Pancreas (tissue), 10 donors: ENCODE measurements at places on chromosomes 13 and 19.

GRCh38 chr19:41920882-41921576 is 7.2 kb downstream of the ERFL start:
- DNase-seq, result peak; percentile 51

GRCh38 chr19:46659151-46660007 is 1.6 kb downstream of the DACT3 start:
- DNase-seq, result peak; percentile 34

- no peak for DNase-seq
Observed at GRCh38 chr13:44768239-44768638, 192.1 kb upstream of the TSC22D1 start.

DNA sequence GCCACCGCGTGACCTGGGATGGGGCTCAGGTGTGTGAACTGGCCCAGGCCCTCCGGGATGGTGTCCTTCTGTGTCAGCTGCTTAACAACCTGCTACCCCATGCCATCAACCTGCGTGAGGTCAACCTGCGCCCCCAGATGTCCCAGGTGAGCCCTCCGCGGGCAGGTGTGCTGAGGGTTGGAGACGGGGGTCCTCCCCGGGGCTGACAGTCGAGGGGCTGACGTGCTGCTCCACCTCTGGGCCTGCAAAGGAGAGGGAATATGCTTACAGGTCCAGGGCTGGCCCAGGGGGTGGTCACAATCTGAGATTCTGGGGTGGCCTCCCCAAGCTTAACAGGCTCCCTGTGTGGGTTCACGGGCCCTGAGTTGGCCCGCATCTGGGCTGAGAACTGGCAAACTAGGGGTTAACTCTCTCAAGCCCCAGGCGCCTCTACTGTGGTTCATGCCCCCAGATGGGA is 386 bp downstream of the VAV1 start:
- no peak for DNase-seq

DNA sequence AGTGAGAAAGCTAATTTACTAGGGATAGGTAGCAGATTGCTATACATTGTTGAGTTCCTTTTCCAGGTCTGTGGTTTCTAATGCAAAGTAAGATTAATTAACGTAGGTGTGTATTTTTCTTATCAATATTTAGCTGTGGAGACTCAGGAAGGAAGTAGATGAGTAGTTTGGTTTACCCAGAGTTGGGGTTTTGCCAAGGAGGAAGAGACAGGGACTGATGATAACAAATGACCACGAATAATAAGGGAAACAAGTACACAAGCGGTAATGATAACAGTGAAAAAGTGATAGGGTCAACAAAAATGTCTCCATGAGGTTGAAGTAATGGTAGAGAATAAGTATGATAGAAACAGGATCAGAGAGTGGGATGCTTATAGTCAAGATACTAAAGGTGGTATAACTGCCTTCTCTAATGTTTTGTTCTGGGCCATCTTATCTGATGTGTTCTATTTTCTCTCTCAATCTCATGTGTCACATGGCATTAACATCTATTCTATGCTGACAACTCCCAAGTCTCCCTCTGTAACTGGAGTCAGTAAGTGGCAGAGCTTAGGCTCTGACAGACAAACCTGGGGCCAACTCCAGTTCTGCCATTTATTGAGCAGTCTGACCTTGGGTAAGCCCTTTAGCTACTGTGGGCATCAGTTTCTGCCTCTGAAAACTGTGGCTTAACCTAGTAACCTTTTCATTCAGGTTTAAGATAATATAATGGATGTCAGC is 8.8 kb downstream of the OBI1 start:
- DNase-seq, result no peak

- no peak for DNase-seq
Observed at GRCh38 chr13:50898338-50898737, 11.3 kb upstream of the RNASEH2B start.

DNA sequence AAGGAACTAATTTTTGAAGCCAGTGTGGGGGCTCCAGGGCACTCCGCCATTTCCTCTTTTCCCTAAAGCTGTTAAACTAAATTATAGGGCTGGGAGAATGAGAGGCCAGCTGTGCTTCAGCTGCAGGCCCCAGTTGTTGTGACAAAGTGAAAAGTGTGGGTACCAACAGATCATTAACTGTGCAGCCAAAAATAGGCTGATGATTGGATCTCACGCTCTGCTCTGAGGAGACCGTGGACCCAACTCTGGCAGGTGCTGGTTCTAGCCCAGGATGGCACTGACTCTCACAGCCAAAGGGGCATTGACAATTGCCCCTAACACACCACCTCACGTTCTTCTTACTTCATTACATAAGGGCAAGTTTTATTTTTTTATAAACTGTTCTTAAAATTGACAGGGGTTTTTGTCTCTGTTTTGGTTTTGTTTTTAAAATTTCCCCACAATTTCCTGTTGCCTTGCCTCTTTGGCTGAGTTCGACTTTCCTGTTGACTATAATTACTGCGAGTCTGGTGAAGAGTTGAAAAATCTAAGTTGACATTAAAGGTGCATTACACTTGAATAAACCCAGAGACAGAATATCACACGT is 391.0 kb downstream of the FGF9 start:
- no peak for DNase-seq

DNA sequence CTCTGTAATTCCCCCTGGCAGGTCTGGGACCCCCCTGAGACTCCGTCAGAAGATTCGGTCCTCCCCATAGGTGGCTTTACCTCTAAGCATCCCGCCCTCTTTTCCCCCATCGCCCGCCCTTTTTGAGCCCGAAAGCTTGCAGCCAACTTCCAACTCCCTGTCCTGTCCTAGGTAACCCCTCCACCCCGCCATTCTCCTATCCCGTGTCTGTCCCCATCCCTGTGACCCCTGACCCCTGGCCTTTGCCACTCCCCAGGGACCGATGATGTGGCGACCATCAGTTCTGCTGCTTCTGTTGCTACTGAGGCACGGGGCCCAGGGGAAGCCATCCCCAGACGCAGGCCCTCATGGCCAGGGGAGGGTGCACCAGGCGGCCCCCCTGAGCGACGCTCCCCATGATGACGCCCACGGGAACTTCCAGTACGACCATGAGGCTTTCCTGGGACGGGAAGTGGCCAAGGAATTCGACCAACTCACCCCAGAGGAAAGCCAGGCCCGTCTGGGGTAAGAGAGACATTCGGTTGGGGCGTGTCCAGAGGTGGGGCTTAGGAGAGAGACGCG is 488 bp downstream of the RCN3 start:
- no peak for DNase-seq

DNA sequence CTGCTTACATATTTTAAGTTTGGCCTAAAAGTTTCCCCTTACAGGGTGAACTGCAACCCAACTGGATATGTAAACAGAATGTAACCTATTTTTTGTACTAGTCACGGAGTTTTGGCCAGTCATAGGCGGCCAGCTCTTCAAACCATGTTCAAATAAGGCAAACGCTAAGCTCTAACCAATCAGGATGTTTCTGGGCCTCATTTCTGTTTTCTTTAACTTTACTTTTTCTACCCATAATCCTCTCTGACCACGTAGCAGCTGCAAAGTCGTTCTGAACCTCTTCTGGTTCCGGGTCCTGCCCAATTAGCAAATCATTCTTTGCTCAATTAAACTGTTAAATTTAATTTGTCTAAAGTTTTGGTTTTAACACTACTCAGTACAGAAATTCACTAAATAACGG is 8.2 kb upstream of the ZMYM2 start:
- no peak for DNase-seq

DNA sequence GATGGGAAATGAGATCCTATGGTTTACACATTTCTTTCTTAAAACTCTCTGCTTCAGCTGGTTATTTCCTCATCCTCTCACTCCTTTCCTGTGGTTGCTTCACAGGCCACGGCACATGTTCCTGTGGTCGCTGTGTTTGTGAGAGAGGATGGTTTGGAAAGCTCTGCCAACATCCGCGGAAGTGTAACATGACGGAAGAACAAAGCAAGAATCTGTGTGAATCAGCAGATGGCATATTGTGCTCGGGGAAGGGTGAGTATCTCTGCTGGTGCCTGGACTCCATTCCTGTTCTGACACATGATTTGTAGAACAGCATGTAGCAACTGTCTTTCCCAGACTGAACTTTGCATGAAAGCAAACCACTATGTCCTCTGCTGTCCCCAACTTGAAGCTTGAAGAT is 254.2 kb downstream of the ITGBL1 start:
- DNase-seq, result no peak

GRCh38 chr13:34207334-34207733 is 389.4 kb downstream of the RFC3 start:
- DNase-seq, result no peak

GRCh38 chr19:34475975-34476594 is 5.5 kb upstream of the WTIP start:
- no peak for DNase-seq
